Renal cortical epithelial cell (primary cell): ENCODE measurements at places on chromosomes 7 and 10. TPM values are rescaled to one million over a fixed set of nuclear protein-coding genes. Genes with fewer than 3 reads are reported as not detected.

- no peak for DNase-seq
Observed at GRCh38 chr10:129029051-129029450, 438.0 kb upstream of the MGMT start.

DNA sequence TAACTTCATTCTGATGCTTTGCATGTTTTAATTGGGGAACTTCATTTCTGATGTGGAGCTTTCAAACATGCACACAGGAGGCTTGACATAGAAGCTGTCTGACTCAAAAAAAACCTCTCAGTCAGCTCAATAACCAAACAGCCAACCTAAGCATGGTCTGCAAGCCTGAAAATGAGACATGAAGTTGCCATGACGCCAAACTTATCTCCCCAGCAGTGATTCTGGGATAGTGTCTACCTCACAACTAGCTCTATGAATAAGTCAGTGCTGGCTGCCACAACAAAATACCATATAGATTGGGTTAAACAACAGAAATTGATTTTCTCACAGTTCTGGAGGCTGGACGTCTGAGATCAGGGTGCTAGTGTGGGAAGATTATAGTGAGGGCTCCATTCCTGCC lies 244.2 kb downstream of the CCDC3 start:
- DNase-seq = no peak

MEOX2 gene
- total RNA-seq = 0.05 TPM in 1 of 2 replicates, not detected in the other

INMT gene
- not detected in 2 replicates for total RNA-seq

GPR85 gene
- total RNA-seq = 0.17 and 0.35 TPM in 2 replicates

CLDN3 gene
- 10.8 and 11.6 TPM in 2 replicates for total RNA-seq

MKX gene
- 0.25 TPM in 1 of 2 replicates, not detected in the other for total RNA-seq

LSM8 gene
- total RNA-seq = 31.7 and 34.7 TPM in 2 replicates

BTBD16 gene
- total RNA-seq = 0.45 TPM in 1 of 2 replicates, not detected in the other

- DNase-seq = no peak
Observed at GRCh38 chr7:16367115-16367514, 54.2 kb downstream of the CRPPA start.

GRCh38 chr7:104980440-104980839 lies 33.6 kb upstream of the KMT2E start:
- no peak for DNase-seq

PDK4 gene
- 1.9 and 5.8 TPM in 2 replicates for total RNA-seq

DNA sequence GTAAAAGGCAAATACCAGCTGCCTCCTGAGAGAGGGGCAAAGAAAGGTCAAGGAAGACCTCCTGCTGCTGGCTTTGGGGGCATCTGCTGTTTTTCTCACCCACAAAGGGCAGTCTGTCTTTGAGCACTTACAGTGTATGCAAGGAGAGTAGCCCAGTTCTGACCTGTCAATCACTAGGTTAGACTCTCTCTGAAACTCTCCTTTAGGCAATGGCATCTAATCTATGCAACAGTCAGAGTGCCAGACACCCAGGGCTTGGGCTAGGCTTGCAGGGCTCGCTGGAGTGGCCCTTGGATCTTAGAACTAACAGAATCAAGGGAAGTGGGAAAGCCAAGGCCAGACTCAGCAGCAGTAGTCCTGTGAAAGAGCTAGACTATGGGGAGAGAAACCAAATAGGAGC lies 522.9 kb downstream of the NRG3 start:
- no peak for DNase-seq

FZD1 gene
- 8.0 and 20.6 TPM in 2 replicates for total RNA-seq

DNA sequence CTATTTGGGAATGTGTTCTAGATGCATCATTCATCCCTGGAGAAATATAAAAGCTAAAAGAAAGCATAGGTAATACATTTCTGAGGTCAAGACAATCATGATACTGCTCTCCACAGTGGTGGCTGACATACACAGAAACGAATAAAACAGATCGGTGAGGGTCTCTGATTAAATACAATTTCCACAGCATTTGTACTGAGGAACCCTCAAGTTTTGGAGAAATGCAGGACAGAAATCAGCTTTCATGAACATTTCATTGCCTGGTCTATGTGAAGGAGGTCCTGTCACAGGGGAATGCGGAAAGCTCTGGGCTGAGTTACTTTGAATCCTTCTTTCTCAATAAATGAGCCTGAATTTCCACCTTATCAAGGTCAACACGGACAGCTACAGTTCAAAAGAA lies 67.9 kb upstream of the ITGB1 start:
- no peak for DNase-seq

DNA sequence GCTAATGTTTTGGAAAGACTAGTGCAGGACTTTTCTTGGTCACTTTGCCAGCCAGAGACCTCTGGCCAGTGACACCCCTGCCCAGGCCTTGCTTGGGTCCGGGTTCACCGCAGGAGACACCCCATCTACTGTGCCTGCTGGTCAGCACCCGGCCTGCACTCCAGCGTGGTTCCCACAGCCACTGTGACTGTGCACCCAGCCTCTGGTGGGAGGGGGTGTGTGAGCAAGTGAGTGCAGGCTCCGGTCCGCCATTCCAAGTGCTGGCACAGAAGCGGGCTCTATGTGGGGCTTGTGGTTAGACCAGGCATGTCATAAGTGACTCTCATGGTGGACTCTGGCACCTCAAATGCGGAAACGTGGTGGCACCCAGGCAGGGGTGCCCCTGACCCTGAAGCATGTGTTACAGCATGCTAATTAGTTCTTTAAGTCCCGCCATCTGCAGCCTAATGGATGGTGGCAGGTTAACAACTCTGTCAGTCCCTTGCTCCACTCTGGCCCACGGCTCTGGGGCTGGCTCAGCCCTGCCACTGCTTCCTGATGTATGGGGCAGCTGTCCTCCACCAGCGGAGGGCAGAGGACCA lies 311.9 kb upstream of the HGF start:
- no peak for DNase-seq

DNA sequence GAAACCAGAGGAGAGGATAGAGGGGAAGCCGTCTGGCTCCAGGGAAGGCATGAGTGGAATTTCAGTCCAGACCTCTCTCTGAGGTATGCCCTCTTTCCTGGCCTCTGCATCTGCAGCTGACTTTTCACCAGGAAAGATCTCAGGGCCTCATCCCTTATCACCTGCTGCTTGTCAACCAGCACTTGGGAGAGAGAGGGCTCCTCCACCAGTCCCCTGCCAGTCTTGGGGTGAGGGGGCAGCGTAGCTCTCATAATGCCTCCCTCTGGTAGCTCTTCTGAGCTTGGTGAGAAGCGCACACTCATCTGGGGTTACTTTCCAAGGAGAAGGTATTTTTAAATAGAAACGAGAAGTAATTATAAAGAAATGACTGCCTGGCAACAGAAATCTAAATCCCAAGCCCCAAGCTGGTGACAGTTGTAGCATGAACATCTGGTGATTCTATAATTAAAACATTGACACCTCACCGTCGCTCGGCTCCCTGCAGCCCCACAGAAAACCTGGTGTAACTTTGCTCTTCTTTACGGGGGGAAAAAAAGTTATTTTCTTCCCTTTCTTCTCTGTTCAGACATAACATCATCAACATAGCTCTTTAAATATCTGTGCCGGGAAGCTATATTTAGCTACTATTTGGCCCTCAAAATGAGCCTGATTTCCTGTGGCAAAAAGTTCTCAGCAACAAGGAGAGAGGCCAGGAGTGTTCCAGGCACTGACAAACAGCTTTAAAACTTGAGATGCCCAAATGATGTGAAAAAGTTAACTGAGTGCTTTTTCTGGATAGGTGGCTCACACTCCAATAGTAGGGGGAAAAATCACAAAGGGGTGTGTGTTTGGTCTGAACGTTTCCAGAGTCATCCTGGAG lies 26.9 kb downstream of the HIP1 start:
- DNase-seq = no peak

HOXA2 gene
- 0.35 and 1.9 TPM in 2 replicates for total RNA-seq

- no peak for DNase-seq
Observed at GRCh38 chr10:46234431-46235060, 52.3 kb upstream of the ANTXRL start.

FAM24B gene
- total RNA-seq = 5.3 and 6.3 TPM in 2 replicates

- no peak for DNase-seq
Observed at GRCh38 chr7:43612128-43612527, 29.2 kb downstream of the STK17A start.

DNA sequence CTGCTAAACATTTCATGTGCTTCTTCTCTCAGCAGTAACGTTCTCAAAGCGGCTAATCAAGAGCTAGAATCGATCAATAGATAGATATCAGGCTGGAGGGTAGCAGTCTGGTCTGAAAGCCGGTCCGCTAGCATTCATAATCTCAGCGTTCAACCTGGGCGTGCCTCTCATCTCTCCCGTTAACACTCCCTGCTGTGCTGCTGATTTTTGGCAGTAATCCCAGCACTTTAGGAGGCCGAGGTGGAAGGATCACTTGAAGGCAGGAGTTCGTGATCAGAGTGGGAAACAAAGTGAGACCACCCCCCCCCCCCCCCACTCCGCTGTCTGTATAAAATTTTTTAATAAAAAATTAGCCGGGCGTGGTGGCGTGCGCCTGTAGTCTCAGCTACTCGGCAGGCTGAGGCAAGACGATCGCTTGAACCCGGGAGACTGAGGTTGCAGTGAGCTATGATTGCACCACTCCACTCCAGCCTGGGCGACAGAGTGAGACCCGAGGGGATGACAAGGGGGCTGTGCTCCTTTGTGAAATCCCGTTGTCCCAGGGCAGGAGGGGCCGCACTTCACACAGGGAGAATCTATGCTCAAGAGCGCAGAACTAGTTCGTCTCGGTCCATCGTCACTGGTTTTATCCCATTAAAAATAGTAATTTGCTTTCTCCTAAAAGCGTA lies 624 bp upstream of the CEP55 start:
- DNase-seq = no peak

COL17A1 gene
- total RNA-seq = 0.89 and 3.3 TPM in 2 replicates

- peak; percentile 13 for DNase-seq
Observed at GRCh38 chr10:112490545-112490944, 43.5 kb downstream of the VTI1A start.

CYP2C19 gene
- total RNA-seq = 0.05 TPM in 1 of 2 replicates, not detected in the other

DNA sequence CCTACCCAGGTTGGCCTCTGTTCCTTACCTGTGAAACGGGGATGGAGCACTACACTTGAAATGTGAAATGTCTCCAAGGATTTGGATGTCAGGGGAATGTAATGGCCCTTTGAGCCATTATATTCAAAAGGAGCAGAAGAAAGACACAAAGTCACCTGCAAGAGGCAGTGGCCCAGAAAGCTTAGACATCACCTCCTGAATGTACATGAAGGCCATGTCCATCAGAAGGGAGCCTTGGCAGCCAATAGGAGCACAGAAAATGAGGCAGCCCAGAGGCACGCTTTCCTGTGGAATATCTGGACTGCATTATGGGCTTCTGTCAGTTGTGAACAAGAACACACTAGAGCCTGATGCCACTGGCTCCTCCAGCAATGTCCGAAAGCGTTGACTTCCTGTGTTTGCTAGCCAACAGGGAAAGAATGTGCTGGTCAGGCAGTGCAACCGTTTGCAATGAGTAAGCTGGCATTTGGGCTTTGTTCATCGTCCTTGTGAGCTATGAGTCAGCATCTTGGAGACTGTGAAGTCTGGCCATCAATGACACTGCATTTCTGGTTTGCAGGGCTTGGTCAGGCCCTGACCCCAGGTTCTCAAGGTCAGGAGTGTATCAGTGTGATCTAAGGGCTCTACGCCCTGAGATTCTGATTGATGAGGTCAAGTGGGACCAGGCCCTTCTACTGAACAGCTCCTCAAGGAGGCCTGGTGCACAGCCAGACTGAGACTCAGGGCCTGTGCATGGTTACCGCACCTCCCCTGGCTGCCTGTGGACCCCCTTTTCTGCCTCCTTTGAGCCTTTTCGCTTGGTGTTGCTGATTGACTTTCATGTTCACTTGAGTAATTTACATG lies 222.4 kb downstream of the RPS24 start:
- peak; percentile 99 for DNase-seq

DNA sequence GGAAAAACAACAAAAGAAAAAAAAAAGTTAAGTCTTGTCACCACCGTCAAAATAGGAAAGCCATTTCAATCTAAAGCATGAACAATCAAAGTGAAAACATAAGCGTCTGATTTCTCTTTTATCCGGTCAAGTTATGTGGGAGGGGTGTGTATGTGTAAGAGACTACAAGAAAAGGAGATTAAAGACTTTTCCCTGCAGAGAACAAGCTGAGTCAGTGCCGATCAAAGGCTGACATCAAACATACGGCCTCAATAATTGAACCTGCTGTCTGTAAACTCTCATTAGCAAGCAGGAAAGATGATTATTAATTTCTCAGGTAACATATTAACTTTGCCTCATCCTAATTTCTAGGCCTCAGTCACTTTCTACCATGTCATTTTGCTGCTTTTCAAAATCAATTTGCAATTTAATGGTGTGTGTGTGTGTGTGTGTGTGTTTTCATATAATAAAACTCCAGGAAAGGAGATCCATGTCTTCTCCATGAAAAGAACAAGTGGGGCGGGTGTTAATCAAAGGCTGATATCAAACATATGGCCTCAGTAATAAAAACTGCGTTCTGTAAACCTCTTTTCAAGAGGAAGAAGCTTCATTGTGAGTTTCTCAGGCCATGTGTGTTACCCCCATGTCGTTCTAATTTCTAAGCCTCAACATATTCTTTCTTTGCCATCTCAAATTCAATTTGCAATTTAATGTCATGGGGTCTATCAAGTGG lies 649.1 kb upstream of the SORCS1 start:
- peak; percentile 8 for DNase-seq

DNA sequence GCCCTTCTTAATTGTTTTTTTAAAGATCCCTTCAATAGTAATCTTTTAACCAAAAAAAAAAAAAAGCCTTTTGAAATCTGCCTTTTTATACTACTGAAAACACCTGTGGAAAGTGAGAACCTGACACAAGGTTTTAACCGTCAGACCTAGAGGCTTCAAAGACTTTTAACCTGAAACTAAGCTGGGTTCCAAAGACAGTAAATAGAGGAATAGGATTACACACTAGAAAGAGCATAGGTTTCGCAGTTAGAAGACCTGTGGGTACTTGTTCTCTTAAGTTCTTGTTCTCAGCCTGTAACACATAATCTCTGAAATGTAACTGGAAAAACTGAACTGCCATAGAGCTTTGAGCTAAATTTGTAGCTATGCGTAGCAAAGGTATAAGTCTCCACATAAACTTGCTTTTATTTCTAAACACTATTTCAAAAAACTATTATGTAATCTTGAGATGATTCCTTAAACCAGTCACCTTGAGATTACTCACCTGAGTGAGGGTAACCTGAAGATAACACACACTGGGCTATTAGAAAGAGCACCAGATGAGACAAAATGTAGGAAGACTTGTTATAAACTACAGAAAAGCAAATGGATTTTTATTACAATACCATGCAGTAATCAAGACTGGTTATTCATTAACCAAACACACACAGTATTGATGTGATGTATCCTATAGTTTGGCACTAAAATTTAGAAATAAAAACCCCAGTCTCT lies 196.6 kb upstream of the FRMD4A start:
- DNase-seq = no peak

DNA sequence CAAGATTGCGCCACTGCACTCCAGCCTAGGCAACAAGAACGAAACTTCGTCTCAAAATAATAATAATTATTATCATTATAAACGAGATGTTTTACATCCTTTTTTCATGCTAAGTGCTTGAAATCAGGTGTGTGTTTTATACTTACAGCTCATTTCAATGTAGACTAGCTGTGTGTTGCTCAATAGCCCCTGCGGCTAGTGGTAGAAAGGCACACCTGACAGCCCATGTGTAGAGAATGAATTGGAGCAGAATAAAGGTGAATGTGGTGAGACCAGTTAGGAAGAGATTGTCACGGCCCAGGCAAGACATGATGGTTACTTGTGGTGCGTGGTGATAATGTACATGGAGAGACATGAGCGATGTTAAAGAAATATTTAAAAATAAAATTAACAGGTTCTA lies 86.7 kb upstream of the TMEM26 start:
- DNase-seq = no peak

- DNase-seq = no peak
Observed at GRCh38 chr10:118875087-118875486, 120.3 kb upstream of the CACUL1 start.

- DNase-seq = no peak
Observed at GRCh38 chr10:85786401-85786899, 580.1 kb downstream of the GRID1 start.
